HFFc6 (cell line): ENCODE measurements at places on chromosomes 7 and 10. TPM values are rescaled to one million over a fixed set of nuclear protein-coding genes. Genes with fewer than 3 reads are reported as not detected.

DNA sequence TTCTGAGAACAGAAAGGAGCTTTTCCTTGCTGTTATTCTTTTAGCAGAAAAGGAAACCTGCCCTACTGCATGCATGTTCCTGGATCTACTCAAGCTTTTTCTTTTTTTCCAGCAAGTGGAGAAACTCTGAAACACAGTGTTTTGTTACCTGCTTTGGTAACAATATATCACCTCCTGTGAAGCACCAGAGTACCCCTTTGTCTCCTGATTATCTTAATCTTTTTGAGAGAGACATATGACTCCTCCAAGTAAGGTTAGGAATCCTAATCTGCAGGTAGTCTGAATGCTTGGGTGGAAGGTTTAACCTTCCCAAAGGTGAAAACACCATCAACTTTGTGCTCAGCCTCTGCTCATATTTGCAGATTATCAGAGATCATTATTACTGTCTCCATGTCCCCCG, 93.1 kb downstream of the MAPK8 start:
- DNase-seq: no peak

DNA sequence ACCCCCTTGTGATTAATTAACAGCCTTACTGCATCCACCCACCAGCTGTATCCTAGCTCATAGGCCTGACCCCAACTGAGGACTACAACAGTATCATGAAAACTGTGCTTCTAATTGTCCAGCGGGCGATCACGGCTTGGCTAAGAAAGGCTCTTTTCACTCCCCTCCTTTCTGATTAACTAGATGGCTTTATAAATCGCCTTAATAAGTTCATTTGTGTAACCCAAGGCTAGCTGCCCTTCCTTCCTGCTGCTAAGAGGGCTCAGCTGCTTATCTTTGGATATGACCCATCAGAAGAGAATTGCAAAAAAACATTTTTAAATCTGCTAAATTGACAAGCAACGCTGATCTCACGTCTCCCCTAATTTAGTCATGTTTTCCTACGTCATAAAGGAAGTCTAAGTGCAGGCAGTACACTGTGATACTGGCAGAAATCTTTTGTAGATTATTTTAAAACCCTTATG, 163.0 kb upstream of the LAMB4 start:
- no peak for DNase-seq

DNA sequence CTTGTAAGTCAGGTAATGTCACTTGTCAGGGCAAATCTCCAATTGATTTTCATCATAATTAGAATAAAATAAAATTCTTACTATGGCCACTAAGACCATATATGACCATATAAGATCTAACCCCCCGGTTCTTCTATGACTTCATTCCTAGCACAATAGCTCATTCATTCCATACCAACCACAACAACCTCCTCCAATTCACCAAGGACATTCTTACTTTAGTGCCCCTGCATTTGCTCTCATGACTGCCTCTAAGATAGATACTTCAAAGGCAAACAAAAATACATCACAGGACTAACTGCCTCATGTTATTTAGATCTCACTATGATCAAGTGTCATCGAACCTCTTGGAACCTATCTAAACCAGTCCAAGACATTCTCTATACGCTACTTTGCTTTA, 90.8 kb downstream of the SNX13 start:
- DNase-seq: peak; percentile 50

DNA sequence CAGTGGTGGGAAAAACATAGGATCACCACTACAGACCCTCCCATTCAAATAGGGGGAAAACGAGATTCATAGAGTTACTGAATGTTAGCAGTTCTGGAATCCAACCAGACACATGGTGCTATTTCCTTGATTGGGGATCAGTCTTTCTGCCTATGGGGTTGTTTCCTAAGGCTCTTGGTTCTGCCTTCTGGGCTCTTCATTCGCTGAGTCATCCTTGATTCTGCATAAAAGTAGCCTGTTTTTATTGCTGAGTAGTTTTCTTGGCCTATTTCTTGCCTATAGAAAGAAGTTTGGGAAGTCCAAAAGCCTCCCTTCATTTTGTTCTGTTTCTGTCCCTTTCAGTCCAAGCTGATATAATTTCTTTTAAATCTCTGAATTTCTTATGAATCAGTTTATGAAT, 99.3 kb upstream of the OIT3 start:
- no peak for DNase-seq

DNA sequence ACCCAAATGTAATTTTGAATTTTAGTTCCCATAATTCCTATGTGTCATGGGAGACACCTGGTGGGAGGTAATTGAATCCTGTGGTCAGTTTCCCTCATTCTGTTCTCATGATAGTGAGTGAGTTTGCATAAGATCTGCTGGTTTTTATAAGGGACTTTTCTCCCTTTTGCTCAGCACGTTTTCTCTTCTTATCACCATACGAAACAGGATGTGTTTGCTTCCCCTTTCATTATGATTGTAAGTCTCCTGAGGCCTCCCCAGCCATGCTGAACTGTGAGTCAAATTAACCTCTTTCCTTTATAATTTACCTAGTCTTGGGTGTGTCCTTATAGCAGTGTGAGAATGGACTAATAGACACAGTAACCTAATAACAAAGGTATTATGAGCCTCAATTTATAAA, 36.1 kb upstream of the ZNF736 start:
- DNase-seq: no peak

- no peak for DNase-seq
These were observed 15.2 kb downstream of the NPY start for GRCh38 chr7:24299192-24299591.

DNA sequence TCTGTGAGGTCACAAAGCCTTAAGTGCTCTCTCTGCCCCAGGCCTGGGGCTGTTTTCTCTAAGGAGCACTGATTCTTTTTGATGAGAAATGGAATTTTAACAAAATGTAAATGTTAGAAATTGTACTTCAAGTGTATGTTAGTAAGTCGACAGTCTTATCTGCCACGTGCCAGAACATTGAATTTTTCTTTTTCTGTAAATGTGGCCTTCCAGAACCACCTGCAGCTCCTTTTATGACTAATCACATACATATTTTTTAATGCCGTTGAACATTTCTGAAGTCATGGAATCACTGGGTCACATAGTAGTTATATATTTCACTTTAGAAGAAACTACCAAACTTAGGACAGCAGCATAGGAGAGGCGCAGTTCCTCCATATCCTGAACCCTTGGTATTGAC, 38.0 kb downstream of the UBE3C start:
- no peak for DNase-seq

- no peak for DNase-seq
These were observed 97.0 kb upstream of the PDE1C start for GRCh38 chr7:32167256-32167655.

DNA sequence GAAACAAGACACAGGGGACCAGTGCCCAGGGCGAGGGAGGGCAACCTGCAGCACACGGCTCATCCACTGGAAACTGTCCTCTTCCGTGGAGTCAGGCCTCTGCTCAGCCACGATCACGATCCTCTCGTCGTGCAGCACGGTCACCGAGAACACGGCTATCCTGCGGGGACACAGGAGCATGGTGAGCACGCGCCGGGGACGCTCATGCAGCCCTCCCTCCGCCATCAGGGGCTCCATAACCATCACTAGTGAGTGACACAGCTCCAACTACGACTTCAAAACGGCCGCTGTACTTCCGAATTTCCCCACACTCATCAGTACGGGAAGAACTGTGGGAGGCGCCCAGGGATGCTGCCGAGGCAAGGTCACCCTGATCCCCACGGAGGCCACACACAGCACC, 227.9 kb downstream of the ZMYND11 start:
- DNase-seq: no peak

- no peak for DNase-seq
These were observed 64.0 kb downstream of the TNS3 start for GRCh38 chr7:47517821-47518480.

- DNase-seq: no peak
These were observed 80.3 kb downstream of the PIP4K2A start for GRCh38 chr10:22634093-22634492.

- DNase-seq: no peak
These were observed 9.8 kb upstream of the GRID1 start for GRCh38 chr10:86376403-86376802.

CTBP2 gene
- 81.5 to 90.6 TPM (median 84.5 TPM) in 3 replicates for total RNA-seq

CACUL1 gene
- 29.4 to 33.6 TPM (median 32.8 TPM) in 3 replicates for total RNA-seq

TRPV5 gene
- not detected in 3 replicates for total RNA-seq

MSMB gene
- not detected in 2 replicates for total RNA-seq

STRIP2 gene
- total RNA-seq: 2.2 to 2.9 TPM (median 2.2 TPM) in 3 replicates

TCAF1 gene
- 60.7 to 90.3 TPM (median 83.3 TPM) in 3 replicates for total RNA-seq
